Small intestine (tissue), 16 donors: ENCODE measurements at places on chromosomes 2 and 18. TPM values are rescaled to one million over a fixed set of nuclear protein-coding genes. Genes with fewer than 3 reads are reported as not detected.

NCKAP1 gene
- 61.6 TPM for polyA plus RNA-seq

- peak; percentile 89 for DNase-seq
These were observed 40.8 kb upstream of the ROCK2 start for GRCh38 chr2:11385216-11385615.

GRCh38 chr2:48265169-48266030 lies 264.6 kb upstream of the STON1 start:
- DNase-seq, result no peak

MAPK4 gene
- 0.71 TPM for polyA plus RNA-seq

CD207 gene
- 0.81 TPM for polyA plus RNA-seq
